ENCODE measurements at places on chromosomes 2 and 18.

DNA sequence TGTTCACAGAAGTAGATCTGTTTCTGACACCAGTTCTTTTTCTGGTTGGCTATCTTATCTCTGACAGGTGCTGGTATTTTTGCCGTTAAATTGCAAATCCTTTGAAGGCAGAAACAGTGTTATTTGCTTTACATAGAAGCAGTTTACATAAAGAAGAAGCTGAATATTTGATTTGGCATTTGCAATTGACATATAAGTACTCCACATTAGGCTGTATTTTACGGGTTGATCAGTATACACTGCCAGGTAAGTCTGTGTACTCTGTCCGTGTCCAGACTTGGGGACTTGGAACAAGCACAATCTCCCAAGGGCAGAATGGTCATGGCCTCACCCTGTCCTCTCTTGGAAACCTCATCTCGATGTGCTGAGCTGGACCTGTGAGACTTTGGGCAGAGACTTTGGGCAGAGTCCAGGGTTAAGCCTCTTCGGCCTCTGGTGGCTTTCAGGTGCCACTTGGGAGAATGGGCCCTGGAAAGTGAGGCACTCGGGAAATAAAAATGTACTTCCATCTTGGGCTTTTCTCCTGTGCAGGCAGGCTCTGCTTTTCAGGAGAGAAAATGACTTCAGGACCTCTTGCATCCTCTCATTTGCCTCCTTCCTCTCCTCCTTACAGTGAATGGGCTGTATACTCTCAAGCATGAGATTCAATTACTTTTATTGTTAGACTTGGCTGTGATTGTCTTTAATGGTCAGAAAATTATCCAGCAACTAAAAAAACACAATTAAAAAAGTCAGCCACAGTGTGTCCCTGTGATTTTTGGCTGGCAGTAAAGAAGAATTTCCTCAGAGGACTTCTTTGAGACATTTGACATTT, 108.5 kb downstream of the RAPGEF4 start:
- DNase-seq: no peak

- no peak for DNase-seq
Observed at GRCh38 chr2:61272421-61273070, 110.6 kb downstream of the C2orf74 start.

DNA sequence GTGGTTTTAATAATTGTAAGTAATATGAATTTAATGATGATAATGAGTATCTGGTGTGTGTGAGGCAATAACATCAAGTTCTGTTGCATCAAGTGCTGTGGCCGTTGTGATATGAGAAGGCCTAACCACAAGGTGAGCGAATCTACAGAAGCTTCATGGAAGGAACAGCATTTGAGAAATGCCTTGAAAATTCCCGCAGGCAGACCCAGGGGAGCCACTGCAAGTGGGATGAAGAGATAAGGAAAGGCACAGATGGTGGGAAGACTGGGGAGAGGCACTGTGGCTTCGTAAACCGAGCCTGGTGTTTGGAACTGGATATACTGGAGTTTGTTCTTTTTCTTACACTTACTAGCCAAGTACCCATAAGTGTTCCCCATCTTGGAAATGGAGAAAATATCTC, 357.5 kb downstream of the PTPRM start:
- no peak for DNase-seq

GRCh38 chr2:19989667-19990415, at the start of gene WDR35:
Gene WDR35, minus strand, starts transcription at chr2:19990105. Its CDS starts 90 bp downstream, at chr2:19990015.
- DNase-seq: peak; percentile 84

- DNase-seq: no peak
Observed at GRCh38 chr18:52183107-52183506, 156.9 kb upstream of the DCC start.

- no peak for DNase-seq
Observed at GRCh38 chr2:118845522-118846441, 1.7 kb downstream of the EN1 start.

GRCh38 chr18:64380117-64380516, 231.2 kb upstream of the LINC00305 start:
- no peak for DNase-seq

- DNase-seq: no peak
Observed at GRCh38 chr2:11534071-11534745, 363 bp downstream of the GREB1 start.
